ENCODE measurements at places on chromosomes 2 and 18.

DNA sequence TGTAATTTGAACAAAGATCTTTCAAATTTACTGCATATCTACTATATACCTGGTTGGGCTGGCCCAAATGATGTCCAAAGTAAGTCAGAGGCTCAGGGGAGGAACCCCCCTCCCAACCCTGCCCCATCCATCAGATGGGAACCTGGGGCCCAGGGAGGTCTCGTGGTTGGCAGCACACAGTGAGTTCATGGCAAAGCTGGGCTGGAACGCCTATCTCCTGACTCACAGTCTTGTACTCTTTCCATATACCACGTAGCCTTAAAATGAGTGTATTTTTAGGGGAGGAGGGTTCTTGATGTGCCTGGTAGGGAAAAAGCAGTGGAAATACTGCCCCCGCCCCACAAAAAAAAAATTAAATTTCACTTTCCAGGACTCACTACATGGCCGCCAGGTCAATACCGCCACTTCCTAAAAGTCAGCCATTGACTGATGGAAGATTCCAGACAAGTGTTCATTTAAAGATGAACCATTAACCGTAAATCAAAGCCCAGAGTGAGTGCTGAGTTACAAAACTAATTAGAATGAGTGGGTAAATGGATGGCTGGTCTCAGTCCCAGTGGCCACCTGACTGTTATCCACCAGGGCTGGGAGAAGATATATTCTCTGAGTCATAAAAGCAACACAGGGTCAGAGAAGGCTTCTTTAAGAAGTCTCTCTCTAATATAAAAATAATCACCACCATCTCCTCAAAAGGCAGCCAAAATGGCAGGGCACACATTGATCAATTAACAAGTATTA lies 80.5 kb downstream of the ZBTB7C start:
- no peak for DNase-seq

DNA sequence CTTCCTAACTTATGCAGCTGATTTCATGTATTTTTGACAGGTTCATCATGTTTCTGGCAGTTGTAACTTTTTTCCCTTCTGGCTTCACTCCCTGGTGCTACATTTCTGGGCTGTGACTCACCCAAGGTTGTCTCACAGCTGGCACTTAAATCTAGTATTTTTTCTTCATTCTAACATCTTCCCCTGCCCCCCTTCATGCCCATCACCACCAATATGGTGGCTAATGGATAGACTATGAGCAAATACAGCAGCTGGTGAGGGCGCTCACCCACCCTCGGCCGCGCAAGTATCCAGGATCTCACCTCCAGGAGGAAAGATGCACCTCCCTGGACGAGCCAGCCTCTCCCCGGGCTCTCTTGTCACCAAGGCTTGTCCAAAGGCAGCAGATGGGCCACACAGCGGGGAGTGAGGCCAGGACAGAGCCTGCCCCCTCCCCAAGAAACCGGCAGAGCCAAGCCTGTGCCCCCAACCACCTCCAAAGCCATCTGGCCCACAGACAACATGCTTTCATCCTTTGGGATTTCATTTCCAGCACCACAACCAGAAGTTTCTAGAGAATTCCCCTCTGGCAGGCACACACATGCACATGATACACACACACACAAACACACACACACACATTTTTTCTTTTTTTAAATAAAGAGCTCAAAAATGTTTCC lies 39.1 kb downstream of the ATOH8 start:
- no peak for DNase-seq

GRCh38 chr2:7860693-7861092 lies 821.2 kb upstream of the ID2 start:
- DNase-seq, result no peak

GRCh38 chr18:76565238-76566173 lies 70.5 kb upstream of the ZNF516 start:
- no peak for DNase-seq

DNA sequence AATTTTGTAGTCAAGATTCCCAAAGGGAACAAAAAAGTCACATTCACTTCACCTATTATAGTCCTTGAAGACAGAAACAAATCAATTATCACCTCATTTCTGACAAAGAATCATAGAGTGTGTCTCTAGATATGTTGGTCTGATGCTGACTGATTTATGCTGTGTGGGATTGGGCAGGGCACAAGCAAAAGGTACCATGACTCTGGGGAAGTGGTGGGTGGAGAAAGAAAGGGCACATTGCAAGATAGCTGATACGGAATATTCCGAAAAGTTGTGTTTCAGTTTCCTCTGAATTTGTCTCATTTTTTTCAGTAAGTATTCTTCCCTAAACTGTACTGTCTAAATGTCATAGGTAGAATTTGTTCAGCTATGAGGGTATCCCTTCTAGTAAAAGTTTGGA lies 268.0 kb downstream of the MREG start:
- DNase-seq, result no peak

DNA sequence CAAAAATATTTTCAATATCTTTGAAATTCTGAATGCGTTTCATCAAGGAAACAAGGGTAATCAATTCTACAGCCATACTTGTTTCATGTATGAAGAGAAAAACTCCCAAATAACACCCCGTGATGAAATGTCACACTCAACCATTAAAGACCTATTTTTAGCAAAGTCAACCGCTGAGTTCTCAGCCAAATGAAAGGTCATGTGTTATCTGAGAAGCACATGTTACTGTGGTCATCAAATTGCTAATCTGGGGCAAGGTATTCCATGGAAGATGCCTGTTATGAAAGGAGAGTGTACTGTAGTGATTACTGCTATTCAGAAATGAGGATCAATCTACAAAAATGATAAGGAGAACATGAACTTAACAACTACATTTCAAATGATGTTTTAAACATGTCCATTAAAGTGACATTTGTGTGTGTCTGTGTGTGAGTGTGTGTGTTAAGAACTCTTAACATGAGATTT lies 126.7 kb downstream of the BCL2 start:
- DNase-seq, result no peak

DNA sequence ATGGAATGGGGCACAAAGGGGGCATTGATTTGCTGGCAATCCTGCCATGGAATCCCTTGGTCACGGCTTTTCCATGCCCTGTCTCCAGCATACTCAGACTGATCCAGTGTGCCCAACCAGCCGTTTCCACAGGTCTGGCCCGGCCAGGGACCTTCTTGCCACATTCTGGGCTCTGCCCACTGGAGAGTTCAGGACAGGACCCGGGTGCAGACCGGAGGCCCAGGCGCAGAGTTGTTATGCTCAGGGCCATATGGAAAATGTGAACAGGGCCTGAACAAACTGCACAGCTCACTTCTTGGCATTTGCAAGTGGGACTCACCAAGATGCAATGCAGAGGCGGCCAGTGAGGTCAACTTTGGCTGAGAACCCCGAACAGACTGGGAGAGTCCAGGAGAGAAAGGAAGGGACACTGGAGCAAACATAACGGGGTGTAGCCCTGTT lies 15.6 kb upstream of the ASAP2 start:
- DNase-seq, result no peak

- DNase-seq, result no peak
Observed at GRCh38 chr2:74290066-74290465, 53.1 kb downstream of the SLC4A5 start.
